ENCODE measurements at places on chromosomes 3 and 15.

DNA sequence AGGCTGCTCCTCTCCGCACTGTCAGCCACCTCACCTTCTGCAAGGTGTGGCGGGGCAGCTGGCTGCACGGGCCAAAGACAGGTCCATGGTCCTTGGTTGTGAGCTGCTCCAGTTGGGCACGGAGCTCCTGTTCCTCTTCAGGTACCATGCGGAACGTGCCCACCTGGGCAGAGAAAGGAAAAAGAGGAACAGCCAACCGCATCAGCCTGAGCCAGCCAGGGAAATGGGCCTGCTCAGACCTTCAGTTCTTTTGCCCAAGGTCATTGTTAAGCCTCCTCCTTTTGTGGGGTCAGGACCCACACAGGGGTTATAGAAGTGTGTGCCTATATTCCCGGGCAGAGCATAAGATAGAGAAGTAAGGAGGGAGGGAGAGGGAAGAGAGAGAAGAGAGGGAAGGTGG, 2.8 kb downstream of the RLBP1 start:
- no peak for DNase-seq

DNA sequence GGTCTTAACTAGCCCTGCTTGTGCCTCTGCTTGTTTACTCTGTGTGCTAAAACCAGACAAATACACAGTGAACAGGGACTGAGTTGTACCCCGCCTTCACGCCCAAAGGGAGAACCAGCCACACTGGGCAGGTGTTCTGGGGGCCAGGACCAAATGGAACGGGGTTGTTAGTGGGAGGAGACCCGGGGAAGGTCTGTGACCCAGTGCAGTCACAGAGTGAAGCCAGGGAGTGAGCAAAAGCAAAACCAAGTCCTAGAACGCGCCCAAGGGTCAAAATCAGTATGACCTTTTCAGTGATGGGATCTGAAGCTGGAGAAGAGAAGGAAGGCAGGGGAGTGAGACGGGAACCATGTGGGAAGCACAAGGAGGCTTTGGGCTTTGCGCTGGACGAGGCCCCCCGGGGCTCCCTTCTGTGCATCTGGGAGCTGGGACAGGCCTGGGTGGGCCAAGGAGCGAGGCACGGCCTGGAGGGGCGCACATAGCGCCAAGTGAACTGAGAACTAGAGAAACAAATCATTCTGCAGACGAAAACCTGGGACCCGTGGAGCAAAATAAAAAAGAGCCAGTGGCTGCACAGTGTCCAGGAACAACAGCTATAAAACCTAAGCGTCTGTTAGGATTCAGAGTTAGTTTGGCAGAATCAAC, 78.3 kb upstream of the ALDH1A3 start:
- no peak for DNase-seq

DNA sequence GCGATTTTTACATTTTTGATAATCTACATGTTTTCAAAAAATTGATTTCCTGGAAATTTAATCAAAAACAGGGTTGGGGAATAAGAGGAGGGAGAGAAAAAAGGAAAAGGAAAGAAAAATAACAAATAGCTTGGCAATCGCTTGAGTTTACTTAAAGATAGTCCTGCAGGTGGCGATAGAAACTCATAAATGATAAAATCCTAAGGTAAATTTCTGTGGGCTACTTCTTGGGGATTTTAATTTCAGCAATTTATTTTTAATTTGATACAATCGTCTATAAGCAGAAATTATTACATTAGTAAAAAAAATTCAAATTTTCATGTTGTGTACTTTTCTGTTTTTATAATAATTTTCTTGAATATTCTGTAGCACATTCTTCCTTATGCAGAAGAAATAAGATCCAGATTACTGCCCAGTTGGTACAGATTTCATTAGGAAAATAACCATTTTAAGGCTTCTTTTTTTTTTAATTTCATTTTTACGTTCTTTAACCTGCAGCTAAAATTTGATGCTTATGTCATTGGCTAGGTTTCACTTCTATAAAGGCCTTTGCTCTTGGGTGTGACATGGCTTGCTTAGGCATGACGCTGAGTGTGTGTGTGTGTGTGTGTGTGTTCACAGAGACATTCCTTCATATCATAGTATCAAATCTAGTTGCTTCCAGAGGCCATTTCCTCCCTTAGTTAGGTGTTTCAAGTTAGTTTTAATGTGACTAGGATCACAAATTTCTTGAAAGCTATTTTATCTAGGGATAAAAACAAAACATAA, 181.8 kb downstream of the MCTP2 start:
- DNase-seq: peak; percentile 29

- no peak for DNase-seq
Measured at GRCh38 chr3:187213616-187214015, 16.3 kb downstream of the RTP1 start.

DNA sequence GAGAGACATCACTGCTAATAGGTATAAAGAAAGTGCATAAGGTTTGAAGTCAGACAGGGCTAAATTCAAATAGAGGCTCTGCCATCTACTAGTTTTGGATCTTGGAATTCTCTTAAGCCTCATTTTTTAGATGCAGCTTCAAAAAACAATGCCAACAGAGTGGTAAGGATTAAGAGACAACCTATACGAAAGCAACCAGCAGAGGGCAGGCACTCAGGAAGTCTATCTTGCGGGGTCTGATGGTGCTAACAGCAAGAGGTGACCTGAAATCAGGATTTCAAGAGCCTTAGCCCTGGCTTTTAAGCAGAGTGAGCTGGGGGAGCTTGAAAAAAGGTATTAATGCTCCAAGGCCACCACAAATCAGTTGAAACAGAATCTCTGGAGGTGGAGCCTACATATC, 40.7 kb downstream of the LDHAL6B start:
- no peak for DNase-seq

GRCh38 chr15:27414168-27414870, 443.3 kb downstream of the GABRG3 start:
- no peak for DNase-seq

GRCh38 chr3:119427669-119428068, 35.7 kb downstream of the TMEM39A start:
- DNase-seq: no peak
